Transverse colon (tissue), 4 donors: ENCODE measurements at places on chromosomes 5 and 9. TPM values are rescaled to one million over a fixed set of nuclear protein-coding genes. Genes with fewer than 3 reads are reported as not detected.

DNA sequence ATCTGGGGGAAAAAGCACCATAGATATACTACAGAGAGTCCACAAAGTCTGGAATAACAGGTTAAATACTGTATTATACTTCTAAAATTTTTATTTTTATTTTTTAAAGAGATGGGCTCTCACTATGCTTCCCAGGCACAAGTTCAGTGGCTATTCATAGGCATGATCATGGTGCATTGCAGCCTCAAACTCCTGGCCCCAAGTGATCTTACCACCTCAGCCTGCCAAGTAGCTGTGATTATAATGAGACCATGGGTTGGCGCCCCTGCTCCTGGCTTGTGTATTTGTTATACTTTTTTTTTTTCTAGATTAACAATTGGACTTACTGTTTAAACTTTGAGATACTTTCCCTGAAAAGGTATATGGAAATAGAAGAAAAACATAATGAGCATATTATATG, 25.9 kb downstream of the ERBIN start:
- no peak for DNase-seq

- no peak for DNase-seq
These were observed 623.7 kb downstream of the BNC2 start for GRCh38 chr9:16246785-16247184.

The FABP6 gene
- total RNA-seq: not detected

The PCDHA10 gene
- total RNA-seq: not detected

DNA sequence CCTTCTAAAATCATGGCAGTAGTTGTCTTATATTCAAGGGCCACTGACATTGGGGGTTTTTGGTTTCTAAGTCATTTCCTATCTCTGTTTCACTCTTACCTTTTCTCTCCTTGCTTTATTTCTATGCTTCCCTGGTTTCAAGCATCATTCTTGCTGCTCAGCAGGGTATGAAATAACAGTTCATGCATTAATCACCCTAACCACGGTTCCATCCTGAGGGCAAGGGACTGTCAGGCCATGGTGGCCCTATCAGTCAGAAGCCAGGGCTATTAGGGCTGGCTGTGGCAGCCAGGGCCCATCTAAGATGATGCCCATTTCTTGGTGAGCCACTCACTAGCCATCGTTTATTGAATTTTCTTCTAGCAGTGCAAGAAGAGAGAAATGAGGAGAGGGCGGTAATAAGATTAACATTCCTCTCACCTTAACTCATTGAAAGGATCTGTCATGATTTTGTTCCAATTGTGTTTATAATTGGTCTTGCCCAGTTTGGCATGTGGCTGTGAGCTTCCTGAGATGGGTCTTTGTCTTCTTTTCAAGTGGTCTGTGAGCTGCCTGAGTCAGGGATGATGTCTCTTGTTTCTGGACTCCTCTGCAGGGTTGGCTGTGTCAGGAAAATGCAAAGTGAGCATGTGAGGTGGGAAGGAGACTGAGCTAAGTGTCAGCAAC, 45.2 kb downstream of the CYSTM1 start:
- DNase-seq: no peak

DNA sequence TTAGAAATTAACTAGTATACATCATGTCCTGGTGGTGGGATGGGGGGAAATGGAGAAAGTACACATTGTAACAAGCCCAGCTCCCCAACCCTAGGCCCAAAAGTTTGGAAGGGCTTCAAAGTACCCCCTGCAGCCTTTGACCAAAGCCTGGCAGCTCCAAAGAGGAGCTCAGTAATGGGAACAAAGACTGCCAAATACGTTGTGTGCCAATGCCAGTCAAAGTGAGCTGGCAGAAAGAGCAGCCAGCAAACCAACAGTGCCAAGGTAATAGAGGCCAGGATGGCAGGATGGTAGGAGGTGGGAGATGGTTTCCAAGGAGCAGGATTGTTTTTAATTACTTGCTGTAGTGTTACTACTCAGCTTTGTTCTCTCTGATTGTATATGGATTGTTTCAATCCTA, 248.3 kb downstream of the COX7C start:
- DNase-seq: no peak

DNA sequence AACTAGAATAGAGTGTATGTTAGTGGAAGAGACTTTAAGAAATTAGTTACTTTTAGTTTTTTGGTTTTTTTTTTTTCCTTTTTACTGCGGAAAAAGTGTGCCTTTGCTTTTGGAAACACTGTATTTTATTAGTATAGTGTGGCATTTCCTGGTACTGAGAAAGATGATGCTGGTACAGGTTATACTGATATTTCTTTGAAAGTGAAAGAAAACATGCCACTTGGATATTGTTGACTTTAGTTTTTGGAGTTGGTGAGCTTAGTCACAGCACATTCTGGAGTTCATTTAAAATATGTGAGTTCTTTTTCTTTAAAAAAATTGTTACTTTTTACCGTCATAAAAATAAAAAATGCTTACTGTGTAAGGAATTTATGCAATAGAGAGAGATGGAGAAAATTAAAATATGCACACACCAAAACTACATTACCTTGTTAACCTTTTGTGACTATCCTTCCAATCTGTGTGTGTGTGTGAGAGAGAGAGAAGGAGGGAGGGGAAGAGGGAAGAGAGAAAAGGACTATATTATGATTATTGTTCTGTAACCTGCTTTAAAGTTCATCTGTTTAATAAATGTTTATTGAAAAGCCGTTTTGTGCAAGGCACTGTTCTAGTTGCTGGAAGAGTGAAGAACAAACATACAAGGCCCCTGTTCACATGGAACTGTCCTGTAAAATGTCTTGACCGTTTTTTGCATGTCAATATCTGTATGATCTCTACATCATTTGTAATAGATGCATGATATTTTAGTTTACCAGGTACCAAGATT, 1.9 kb downstream of the UGCG start:
- no peak for DNase-seq

DNA sequence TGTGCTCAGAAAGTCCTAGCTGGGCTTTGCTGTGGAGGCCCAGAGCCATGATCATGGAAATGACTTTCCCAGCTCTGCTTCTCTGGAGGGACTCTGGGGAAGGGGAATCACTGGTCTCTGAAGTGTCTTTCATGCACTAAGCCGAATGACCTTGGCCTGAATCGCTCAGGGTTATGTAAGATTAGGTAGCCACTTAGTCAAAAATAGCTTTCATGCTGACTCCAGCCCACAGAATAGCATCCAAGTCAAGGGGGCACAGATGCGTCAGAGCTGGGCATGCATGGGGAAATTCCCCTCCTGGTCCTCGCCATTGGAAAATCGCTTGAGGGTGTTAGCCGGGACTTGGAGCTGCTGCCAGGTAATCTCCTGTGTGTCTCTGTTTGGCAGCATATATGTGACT, 36.1 kb upstream of the PPARGC1B start:
- no peak for DNase-seq

GRCh38 chr5:181248277-181248676, 4.6 kb upstream of the RACK1 start:
- DNase-seq: no peak

GRCh38 chr9:21551401-21551800, 69.3 kb upstream of the IFNE start:
- no peak for DNase-seq

GRCh38 chr9:14031060-14031414, 282.9 kb downstream of the NFIB start:
- DNase-seq: no peak

DNA sequence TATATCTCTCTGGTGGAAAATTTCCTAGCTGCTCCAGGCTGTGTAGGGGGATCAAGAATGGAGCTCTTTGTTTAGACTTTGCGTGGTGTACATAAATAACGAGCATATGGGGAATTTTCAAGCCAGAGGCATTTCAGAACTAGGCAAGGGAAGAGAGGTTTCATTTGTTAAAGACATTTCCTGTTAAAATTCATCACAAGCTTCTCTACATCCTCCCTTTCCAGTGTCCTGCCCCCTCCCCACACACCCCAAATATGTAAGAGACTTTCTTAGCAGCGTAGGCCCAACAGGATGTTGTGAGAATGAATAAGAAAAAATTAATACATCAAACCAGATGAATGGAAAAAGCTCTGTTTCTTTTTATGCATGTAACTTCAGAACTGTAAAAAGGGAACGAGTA, 150.3 kb downstream of the GPBP1 start:
- no peak for DNase-seq

The DAB2 gene
- total RNA-seq: 61.1 TPM

The C9orf43 gene
- total RNA-seq: not detected

The SVEP1 gene
- total RNA-seq: 13.9 TPM

- peak; percentile 33 for DNase-seq
These were observed 9.0 kb downstream of the SLC36A1 start for GRCh38 chr5:151456321-151456940.

DNA sequence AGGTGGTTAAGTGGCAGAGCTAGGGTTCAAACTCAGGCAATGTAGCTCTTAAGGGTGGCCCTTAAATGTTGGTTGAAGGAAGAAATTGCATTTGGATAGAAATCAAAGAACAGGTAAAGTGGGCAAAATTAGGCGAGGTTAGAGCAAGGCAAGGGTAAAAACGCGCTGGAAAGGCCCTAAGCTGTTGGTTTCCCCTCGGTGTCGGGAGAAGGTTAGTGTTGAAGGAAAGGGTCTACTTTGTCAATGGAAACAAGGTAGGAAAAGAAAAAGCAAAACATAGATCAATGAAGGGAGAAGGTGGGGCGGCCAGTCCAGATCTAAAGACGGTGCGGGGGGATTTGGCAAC, 431 bp downstream of the FASTKD3 start:
- DNase-seq: no peak

DNA sequence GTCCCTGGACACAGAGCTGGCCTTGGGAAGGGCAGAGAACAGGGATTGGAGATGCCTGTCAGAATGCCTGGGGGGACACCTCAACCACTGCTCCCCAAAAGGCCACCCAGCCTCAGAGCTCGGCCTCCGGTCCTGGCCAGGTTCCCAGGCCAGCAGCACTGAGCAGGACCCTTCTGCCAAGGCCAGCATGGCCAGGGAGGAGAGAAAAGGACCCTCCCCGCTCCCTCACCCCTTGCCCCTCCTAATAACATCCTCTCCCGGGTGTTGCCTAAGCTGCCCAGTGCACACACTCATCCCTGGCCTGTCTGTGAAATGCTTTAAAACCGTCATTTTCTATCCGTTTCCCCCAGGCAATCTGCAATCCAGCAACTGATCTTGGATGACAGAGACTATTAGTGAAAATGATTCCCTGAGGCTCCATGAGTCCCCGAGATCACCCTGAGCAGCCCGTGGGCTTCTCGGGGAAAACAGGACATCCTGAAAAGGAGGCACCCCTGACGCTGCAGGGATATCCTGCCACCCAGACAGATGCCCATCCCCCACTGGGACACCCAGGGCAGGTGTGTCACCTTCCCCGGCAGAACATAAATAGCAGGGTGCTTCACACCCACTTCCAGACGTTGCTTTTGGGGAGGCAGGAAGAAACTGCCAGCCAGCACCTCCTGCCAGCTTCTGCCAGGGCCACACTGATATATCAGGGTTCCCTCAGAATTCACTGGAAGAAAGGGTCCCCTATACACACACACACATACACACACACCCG, 75.3 kb downstream of the ADAMTS2 start:
- DNase-seq: peak; percentile 3
